ENCODE measurements at places on chromosomes 4 and X.

DNA sequence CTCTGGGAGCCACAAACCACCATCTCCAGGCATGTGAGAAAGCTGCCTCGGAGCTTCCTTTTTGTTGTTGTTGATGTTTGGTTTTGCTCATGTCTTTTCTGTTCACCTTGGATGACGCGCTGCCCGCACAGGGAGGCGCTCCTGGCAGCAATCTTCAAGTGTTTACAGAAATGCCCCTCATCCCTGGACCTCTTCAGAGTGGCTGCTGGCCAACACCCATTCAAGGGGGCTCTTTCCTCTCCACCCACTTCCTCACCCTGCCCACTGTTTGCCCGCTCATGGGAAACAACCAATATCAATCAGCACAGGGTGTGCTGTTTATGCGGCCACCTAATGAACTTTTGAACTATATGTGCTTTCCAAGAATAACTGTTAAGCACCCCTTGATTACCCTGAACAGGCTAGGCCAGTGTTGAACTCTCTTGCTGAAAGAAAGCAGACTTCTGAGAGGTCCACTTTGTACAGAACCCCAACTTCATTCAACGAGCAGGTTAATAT, 355.1 kb upstream of the CLNK start:
- DNase-seq = no peak

DNA sequence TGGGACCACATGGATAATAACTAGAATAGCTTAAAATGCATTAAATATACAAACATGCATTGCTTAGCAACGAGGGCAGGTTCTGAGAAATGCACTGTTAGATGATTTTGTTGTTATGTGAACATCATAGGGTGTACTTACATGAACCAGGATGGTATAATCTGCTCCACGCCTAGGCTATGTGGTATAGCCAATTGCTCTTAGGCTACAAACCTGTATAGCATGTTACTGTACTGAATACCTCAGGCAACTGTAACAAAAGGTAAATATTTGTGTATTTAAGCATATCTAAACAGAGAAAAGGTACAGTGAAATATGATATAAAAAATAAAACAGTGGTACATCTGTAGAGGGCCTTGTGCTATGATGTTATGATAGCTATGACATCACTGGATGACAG, 169.2 kb upstream of the IL15 start:
- no peak for DNase-seq

DNA sequence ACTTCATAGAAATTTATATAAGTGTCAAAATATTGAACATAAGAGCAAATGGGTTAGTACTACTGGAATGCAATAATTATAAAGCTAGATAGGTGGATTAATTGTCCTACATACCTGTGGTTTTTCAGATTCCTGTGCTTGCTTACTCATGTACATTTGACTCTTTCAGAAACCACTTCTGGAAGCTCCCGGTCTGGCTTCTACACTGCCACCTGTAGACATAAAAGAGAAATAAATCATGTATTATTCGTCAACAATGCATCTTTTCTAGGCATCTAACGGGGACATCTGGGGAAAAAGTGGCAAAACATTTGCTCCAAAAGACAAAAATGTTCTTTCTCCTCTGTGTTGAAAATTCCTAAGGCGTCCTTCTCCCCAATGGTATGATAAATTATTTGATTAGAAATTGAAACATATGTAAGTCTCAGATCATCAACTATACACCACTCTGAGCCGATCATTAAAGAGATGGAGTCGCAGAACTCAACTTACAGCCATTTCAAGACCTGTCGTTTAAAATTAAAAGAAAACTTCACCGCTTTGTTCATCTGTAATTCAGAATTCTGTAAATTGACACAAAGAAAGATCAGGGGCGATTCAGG, 648.7 kb upstream of the DIPK2B start:
- no peak for DNase-seq

DNA sequence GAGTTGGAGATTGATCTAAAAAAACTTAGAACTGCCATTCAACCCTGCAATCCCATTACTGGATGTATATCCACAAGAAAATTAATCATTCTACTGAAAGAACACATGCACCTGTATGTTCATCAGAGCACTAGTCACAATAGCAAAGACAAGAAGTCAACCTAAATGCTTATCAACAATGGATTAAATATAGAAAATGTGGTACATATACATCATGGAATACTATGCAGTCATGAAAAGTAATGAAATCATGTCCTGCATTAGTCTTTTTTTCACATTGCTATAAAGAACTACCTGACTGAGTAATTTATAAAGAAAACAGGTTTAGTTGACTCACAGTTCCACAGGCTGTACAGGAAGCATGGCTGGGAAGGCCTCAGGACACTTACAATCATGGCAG, 850.5 kb downstream of the TECRL start:
- no peak for DNase-seq

- DNase-seq = no peak
Measured at GRCh38 chr4:157072002-157072401, 3.9 kb upstream of the GLRB start.

- DNase-seq = no peak
Measured at GRCh38 chrX:118770133-118770760, 42.8 kb downstream of the IL13RA1 start.

GRCh38 chrX:33808636-33809035, 323.5 kb downstream of the FAM47A start:
- DNase-seq = no peak

DNA sequence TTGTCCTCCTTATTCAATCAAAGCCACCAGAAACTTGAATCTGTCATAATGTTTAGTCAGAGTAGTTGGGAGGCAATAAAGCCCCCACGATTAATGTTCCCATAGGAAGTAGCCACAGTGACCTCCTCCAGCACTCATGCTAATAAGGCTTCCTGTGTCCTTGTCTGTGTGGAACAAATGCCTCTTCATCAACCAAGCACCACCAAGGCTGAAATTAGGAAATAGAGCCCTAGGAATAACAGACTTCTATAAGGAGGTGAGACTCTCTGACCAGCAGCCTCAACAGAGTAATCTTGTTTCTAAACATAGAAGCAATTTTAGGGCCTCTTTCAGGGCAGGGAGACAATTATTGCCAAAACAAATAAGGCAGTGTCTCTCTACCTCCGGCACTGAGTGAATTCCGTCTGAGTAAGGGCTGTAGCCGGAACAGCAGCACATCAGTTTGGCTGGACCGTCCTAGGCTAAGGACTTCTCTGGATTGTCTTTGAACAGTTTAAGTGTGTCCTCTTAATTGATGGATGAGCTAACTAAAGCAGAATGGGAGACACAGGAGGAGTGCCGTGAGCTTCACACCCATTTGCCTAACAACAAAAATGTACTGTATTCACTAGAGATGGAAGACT, 329.2 kb upstream of the HAND2 start:
- DNase-seq = no peak

- no peak for DNase-seq
Measured at GRCh38 chr4:41949531-41949930, 14.3 kb downstream of the TMEM33 start.

DNA sequence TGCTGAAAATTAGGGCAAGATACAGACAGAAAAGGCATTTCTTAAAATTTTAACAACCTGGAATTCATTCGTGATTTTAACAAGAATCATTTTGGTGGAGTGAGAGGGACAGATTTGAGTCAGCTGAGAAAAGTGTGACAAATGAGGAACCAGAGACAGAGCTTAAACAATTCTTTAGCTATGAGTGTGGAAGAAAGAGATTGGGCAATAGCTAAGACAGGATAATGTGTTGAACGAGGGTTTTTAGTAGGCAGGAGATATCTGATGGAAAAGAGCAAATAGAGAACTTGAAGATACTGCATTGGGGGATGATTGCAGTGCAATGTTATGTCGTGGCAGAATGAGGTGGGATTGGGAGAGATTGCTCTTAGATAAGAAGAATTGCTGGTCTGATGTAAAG, 164.2 kb upstream of the SPRY1 start:
- DNase-seq = no peak

- DNase-seq = no peak
Measured at GRCh38 chr4:137312257-137312656, 220.0 kb downstream of the PCDH18 start.

DNA sequence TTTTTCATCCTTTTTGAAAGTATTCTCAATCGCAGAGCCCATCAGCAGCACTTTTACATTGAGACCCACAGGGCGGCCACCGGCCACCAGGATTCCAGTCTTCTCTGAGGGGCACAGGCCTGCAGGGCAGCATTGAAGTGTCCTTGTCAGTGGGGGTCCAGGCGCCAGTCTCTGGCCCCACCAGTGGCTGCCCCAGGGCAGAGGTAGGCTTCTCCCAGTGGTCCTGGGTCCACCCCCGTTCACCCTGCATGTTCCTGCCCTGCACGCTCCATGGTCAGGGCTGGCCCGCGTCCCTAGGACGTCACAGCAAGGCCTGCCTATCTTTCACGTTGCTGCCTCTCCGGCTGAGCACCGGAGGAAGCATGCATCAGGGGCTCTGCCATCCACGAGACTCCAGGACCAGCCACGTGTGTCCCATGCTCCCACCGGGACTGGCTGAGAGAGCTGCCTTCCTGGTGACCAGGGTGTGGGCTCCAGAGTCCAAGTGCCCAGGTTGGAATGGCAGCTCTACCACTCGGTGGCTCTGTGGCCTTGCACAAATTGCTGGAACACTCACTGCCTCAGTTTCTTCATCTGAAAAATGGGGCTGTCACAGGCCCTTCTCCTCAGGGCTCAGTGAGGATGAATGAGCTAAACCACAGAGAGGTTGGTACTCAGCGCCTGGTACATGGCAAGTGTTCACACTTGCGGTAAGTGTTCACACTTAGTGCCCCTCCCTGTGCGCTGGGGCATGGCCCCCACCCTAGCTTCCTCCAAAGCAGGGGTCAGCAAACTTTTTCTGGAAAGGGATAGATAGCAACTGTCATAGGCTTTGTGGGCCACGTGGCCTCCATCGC, 30.7 kb upstream of the JAKMIP1 start:
- no peak for DNase-seq

DNA sequence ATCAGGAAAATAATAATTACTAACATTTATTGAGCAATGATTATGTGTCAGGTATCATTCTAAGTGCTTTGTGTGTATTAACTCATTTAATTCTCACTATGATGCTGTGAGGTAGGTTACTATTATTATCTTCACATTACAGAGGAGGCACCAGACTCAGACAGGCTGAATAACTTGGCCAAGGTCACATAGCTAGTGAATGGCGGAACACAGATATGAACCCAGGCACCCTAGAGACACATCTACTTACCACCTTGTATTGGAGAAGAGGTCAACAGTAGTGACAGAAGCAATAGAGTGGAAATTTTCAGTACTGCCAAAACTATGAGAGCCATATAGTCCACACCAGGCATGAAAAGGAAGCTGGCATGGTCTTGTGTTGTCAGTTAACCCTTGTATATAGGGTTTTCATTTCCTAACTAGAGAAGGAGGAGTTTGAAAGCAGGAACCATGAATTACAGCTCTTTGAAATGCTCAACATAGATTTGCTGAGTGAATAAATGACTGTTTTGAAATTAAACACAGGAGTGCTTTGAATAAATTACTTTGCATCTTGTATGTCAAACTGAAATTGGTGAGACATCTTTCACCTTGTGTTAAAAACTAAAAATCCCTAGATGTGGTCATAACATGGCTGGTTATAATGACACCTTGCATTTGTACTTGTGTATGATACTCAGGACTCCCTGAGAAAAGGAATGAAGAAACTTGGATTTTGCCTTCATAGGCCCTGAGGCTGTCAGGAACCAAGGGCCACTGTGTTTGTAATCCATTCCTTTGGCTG, 71.8 kb downstream of the RTL9 start:
- DNase-seq = no peak

DNA sequence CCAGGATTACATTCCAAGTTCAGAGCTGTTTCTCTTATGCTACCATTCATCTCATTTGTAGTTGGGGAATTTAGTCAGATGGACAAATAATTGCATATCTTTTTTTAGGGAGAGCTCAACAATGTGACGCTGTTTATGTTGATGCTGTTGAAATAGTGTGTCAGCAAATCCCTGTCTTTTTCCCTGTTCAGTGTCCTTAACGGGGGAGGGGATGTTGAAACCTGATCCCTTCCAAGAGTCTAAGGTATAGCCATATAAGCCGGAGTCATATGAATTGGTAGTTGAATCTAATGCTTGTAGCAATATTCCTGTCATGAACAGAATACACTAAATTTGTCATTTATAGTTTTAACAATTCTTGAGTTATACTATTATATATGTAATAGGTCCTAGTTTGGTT, 293.5 kb upstream of the FAT1 start:
- DNase-seq = no peak

Measured in stimulated activated CD4-positive, alpha-beta T cell treated with anti-CD3 and anti-CD28 coated beads, TNF-alpha, amount 100 ng/mL, for 1 hour (primary cell).